Smooth muscle cell of trachea (primary cell): ENCODE measurements at places on chromosomes 13 and 19. TPM values are rescaled to one million over a fixed set of nuclear protein-coding genes. Genes with fewer than 3 reads are reported as not detected.

FLT1 gene
- total RNA-seq: 1.3 and 1.7 TPM in 2 replicates

CCDC122 gene
- 8.6 and 11.2 TPM in 2 replicates for total RNA-seq

UBE2L5 gene
- 0.17 TPM in 1 of 2 replicates, not detected in the other for total RNA-seq

EGLN2 gene
- total RNA-seq: 129 and 153 TPM in 2 replicates

IZUMO1 gene
- not detected in 2 replicates for total RNA-seq

TMEM59L gene
- total RNA-seq: 0.29 and 4.6 TPM in 2 replicates

NTF4 gene
- total RNA-seq: not detected in 2 replicates

MYO1F gene
- under 0.01 and 0.17 TPM in 2 replicates for total RNA-seq

CERS1 gene
- 0.29 and 2.5 TPM in 2 replicates for total RNA-seq

DENND1C gene
- not detected in 2 replicates for total RNA-seq

ATP1A3 gene
- total RNA-seq: under 0.01 and 0.15 TPM in 2 replicates

CC2D1A gene
- total RNA-seq: 11.6 and 11.8 TPM in 2 replicates
